ENCODE measurements at places on chromosomes 5 and 9. TPM values are rescaled to one million over a fixed set of nuclear protein-coding genes. Genes with fewer than 3 reads are reported as not detected.
A peak's percentile ranks its signal among the peaks of the same experiment; 100 is the strongest.

DNA sequence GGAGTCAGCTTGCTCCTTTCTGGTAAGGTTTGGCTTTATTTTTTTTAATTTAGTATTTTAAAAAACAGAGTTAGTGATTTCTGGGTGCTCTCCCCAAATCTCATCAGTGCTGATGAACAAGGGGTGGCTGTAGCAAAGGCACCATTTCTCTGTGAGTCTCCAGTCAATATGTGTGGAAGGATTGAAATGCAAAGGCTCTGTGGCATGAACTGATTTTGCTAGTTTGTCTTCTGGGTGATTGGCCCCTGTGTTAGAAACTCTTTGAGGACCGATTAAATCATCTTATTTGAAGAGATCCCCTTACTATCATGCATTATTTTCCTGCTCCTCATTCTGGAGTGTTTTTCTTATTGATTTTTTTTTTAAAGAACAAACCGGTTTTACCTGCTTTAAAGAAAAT is 596 bp downstream of the TEK start:
- H3K36me3 ChIP-seq = no peaks in the 10 kb centered on the region
- H3K27me3 ChIP-seq = no peaks in the 10 kb centered on the region
- H3K4me1 ChIP-seq = no peaks in the 10 kb centered on the region
- H3K4me3 ChIP-seq = peak overlapping the region; percentile 27
- no peak overlapping the region for H3K27ac ChIP-seq

DNA sequence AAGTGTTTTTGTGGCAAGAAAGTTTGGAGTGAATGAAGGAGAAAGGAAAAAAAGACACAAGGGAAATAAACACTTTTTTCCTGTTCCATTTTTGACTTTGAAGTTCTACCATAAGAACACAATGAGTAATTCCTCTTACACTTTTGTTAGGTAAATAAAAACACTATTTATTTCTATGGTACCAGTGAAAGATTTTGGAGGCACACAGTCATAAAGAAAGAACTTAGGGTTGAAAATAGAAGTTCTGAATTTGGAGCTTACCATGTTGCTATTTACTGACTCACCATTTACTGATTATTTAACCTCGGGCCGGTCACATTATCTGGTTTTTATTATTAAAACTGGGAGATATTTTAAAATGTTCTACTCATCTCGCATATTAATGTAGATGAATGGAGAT is 367.8 kb downstream of the TLE1 start:
- H3K36me3 ChIP-seq = no peaks in the 10 kb centered on the region
- no peak overlapping the region for H3K4me3 ChIP-seq
- no peaks in the 10 kb centered on the region for H3K4me1 ChIP-seq
- H3K27me3 ChIP-seq = no peaks in the 10 kb centered on the region
- DNase-seq = no peak

DNA sequence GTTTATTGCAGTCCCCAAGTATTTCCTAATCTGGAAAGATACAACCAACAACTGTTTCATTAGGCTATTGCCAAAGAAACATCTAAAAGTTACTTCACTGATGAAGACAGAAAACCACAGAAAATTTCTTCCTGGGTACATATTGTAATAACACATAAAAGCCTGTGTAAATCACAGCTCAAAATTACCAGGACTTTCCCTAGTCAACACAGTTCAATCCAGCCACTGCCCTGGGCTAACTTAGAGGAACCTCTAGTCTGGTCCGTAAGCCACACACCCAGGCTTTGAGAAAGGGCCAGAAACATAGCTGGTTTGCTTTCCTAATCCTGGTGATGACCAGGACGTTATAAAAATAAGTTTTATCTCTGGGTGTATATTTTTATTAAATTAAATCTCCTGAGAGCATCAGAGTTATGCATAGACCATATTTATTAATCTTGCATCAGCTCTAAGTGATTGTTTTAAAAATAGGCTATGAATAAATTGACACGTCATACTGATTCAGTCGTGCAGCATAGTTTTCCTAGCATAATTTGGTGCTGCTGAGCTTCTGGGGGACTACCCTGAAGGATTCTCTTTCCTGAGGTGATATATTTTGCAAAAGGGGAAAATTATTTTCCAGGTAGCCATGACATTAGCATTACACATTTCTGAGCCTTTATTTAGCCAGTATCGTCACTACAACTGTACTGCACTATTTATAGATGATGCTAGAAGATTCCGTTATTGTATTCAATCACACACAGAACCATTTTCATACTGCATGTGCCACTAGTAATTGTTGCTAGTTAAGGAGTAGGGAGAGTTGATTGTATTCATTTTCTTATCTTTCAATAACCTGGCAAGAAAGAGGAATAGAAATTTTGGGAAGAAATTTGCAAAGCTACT is 12.6 kb upstream of the MUSK start:
- no peaks in the 10 kb centered on the region for H3K27me3 ChIP-seq
- H3K4me3 ChIP-seq = no peak overlapping the region
- peak overlapping the region; percentile 85 for H3K27ac ChIP-seq
- H3K36me3 ChIP-seq = no peaks in the 10 kb centered on the region
- H3K4me1 ChIP-seq = peaks cover 14% of the 10 kb centered on the region

DNA sequence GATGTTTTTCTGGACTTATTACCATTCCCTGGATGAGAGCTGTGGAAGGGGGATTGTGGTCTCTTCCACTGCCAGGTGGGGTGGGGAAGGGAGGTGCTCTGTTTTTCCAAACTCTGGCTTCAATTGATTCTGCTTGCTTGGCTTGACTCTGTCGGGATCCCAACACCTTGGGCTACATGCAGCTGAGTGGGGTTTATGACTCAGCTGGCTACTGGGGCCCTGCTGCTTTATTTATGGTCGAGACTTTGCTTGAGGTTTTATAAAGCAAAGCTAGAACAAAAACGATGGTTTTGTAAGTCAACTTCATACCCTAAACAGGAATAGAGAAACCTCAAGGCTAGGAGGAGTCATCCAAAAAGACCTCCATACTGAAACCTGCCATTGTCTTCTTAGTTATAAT is 76.3 kb downstream of the AOPEP start:
- peaks cover 77% of the 10 kb centered on the region for H3K4me1 ChIP-seq
- H3K36me3 ChIP-seq = no peaks in the 10 kb centered on the region
- H3K4me3 ChIP-seq = no peak overlapping the region
- DNase-seq = no peak
- peak overlapping the region; percentile 89 for H3K27ac ChIP-seq

DNA sequence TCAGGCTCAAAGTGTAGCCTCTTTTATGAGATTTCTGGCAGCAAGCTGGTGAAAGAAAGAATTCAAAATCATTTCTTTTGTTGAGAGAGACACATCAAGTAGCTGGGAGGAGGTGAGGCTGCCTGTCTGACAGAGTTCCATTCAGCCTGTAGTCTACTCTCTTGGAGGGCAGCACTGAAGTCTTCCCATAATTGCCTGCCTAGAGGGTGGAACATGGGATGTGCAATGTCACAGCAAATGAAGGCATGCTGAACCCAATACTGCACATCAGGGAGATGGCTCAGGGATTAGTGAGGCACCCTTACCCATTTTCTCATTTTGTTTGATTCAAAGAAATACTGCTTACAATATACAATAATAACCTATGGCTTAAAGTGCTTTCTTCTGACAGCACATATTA is 475.7 kb downstream of the TMEM232 start:
- no peaks in the 10 kb centered on the region for H3K27me3 ChIP-seq
- no peak overlapping the region for H3K27ac ChIP-seq
- no peaks in the 10 kb centered on the region for H3K4me1 ChIP-seq
- no peak overlapping the region for H3K4me3 ChIP-seq
- DNase-seq = no peak

- no peak for DNase-seq
- no peaks in the 10 kb centered on the region for H3K4me1 ChIP-seq
- H3K27me3 ChIP-seq = no peaks in the 10 kb centered on the region
- H3K27ac ChIP-seq = no peak overlapping the region
These were observed 45.0 kb downstream of the SLC6A7 start for GRCh38 chr5:150234576-150235499.

- no peak overlapping the region for H3K4me3 ChIP-seq
- DNase-seq = no peak
- H3K36me3 ChIP-seq = no peaks in the 10 kb centered on the region
- H3K4me1 ChIP-seq = peaks cover 31% of the 10 kb centered on the region
These were observed 6.9 kb downstream of the NEURL1B start for GRCh38 chr5:172648013-172648381.

DNA sequence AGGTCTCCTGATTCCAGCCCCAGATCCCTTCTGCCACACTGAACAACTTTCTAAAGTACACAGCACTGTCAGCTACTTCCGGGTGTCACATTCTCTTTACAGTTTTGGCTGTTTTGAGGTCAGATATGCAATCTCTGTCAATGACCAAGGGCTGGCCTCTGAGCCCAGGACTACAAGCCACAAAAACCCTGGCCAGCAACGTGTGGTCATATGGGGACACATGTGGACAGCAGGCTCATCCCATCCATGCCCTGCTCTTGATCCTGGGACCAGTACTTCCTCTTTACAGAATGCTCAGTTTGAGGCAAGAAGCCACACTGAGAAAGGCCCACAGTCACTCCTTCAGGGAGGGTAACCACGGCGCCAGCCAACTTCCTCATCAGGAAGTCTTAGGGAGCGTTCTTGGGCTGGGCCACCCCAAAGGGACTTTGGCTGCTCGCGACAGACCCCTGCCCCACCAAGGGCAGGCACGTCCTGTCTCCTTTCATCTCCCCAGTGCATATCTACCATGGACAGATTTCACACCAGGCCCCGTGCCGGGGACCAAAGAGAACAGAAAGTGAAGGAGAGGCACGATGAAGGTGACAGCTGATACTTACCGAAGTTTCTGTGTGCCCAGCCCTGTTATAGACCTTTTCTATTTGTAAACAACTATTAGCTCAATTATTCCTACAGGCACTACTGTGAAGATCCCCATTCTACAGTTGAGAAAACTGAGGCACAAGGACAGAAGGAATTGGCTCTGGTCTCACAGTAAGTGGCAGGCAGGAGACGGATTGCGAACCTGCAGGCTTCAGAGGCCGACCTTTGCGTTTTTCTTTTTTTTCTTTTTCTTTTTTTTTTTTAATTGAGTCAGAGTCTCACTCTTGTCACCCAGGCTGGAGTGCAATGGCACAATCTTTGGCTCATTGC is 37.3 kb downstream of the STK10 start:
- no peaks in the 10 kb centered on the region for H3K27me3 ChIP-seq
- DNase-seq = peak; percentile 44
- no peaks in the 10 kb centered on the region for H3K36me3 ChIP-seq
- no peaks in the 10 kb centered on the region for H3K4me1 ChIP-seq
- no peak overlapping the region for H3K4me3 ChIP-seq
- no peak overlapping the region for H3K27ac ChIP-seq

- no peak for DNase-seq
- H3K27me3 ChIP-seq = no peaks in the 10 kb centered on the region
- H3K4me1 ChIP-seq = no peaks in the 10 kb centered on the region
- H3K36me3 ChIP-seq = no peaks in the 10 kb centered on the region
- H3K27ac ChIP-seq = no peak overlapping the region
These were observed 541.7 kb downstream of the SPOCK1 start for GRCh38 chr5:136957428-136957827.

- DNase-seq = no peak
- peaks cover 32% of the 10 kb centered on the region for H3K4me1 ChIP-seq
- no peaks in the 10 kb centered on the region for H3K27me3 ChIP-seq
- H3K4me3 ChIP-seq = peak overlapping the region; percentile 20
- no peaks in the 10 kb centered on the region for H3K36me3 ChIP-seq
- peak overlapping the region; percentile 14 for H3K27ac ChIP-seq
These were observed 80.3 kb downstream of the ADAMTS2 start for GRCh38 chr5:179264783-179265513.

Gene MAML1
- total RNA-seq = 29.1 TPM

Gene LCN1
- total RNA-seq = not detected

Gene SPINK13
- not detected for total RNA-seq

All from tibial nerve (tissue), 4 donors.